Right lobe of liver (tissue), 6 donors: ENCODE measurements at places on chromosomes 3 and 15. TPM values are rescaled to one million over a fixed set of nuclear protein-coding genes. Genes with fewer than 3 reads are reported as not detected.

Gene SYNPR
- total RNA-seq = not detected

Gene GOLGA8O
- 0.95 TPM for total RNA-seq

Gene GCSAM
- total RNA-seq = 0.18 TPM

Gene RBSN
- total RNA-seq = 10.5 TPM

Gene CCDC9B
- 4.5 TPM for total RNA-seq

Gene CLDN18
- total RNA-seq = not detected

Gene FOXB1
- total RNA-seq = not detected
